ENCODE measurements at places on chromosomes 2 and 18. TPM values are rescaled to one million over a fixed set of nuclear protein-coding genes. Genes with fewer than 3 reads are reported as not detected.

Gene TDRD15
- total RNA-seq: 0.13 TPM

DNA sequence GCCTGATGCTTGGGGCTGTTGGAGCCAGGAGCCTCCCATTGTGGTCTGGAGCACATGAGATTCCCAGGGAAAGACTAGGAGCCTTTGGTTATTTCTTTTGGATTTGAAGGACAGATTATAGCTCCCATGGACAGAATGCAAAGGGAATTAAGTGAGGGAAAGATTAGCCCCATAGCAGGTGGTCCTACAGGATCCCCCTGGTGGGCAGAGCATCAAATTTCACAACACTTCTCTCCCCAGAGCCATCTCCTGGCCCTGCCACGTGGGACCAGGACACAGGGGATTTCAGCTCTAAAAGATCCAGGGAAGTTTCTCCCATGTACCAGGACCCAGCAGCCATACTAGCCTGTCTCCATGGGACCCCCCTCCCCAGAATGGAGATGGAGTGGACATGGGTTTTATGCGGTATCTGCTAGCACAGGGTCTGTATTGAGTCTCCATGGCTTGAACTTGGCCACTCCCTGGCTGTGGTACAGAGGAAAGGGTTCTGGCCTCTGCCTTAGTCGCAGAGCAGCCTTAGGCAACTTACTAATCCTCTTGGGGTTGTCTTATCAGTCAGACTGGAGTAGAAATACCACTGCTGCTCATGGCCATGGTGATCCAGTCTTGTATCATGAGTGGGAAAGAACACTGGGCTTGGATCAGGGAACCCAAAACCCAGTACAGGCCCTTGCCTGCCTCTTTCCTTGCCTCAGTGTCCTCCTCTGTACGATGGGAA, 6.8 kb upstream of the PLB1 start:
- no peak for ATAC-seq

GRCh38 chr2:8535469-8535795, 146.4 kb upstream of the ID2 start:
- no peak for ATAC-seq

GRCh38 chr18:35376393-35376741, 770 bp downstream of the ZNF396 start:
- ATAC-seq: peak; percentile 46

DNA sequence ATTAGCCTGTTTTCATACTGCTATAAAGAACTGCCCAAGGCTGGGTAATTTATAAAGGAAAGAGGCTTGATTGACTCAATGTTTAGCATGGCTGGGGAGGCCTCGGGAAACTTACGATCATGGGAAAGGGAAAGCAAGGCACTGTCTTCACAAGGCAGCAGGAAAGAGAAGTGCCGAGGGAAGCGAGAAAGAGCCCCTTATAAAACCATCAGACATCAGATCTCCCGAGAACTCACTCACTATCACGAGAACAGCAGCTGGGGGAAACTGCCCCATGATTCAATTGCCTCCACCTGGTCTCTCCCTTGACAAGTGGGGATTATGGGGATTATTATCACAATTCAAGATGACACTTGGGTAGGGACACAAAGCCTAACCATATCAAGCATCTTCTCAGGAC, 23.3 kb downstream of the RHOB start:
- no peak for ATAC-seq

GRCh38 chr18:644395-645004, 13.0 kb upstream of the TYMS start:
- ATAC-seq: peak; percentile 64

Gene SERPINB12
- total RNA-seq: not detected

Gene EFEMP1
- not detected for total RNA-seq

- no peak for ATAC-seq
Observed at GRCh38 chr18:35268821-35269220, 21.2 kb downstream of the ZSCAN30 start.

GRCh38 chr2:25293958-25294562, 47.7 kb downstream of the DNMT3A start:
- no peak for ATAC-seq

GRCh38 chr2:20479835-20480234, 33.0 kb downstream of the RHOB start:
- ATAC-seq: no peak

- no peak for ATAC-seq
Observed at GRCh38 chr2:3326182-3326537, 51.5 kb downstream of the EIPR1 start.

GRCh38 chr2:233202531-233202944, 48.9 kb upstream of the ATG16L1 start:
- ATAC-seq: no peak

DNA sequence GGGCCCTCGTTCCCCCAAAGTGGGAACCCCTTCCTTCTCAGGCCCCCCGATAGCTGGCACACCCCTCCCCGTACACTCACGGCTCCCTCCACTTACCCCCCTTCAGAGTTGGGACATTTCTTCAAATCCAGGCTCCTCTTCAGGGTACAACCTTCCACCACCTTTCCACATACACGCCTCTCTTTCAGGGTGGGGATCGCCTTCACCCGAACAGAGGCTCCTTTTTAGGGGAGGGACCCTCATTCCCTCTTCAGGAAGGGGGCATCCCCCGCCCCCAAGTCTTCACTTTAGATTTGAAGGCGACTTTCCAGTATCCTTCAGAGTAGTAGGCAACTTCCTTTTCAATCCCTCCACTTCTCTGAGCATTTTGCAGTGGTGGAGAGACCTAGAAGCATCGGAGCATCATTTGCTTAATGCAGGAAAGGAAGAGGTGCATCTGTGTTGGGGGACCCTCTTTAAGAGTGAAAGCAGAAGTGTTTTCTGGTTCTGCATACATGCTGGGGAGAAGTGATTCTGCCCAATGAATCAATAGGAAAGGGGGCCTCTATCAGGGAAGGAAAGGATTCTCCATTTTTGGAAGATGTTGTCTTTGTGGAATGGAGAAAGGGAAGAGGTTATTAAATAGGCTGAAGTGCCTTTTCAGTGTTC, 845 bp downstream of the EML4 start:
- peak; percentile 24 for ATAC-seq

DNA sequence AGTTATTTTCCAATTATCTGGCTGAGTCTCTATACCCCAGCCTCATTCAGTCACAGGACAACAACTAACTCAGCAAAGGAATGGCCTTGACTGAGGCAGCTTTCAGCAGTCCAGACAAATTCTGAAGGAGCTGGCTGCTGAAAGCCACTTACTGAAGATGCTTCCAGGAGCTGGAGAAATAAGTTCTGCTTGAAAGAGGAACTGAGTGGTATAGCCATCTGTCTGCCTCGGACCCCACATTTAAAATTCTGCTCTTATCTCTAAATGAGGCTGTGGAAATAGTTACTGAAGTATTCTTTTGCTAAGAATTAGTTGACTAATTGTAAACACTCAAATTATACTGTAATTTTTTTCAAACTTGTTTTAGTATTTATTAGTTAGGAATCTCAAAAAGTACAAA, 9.1 kb upstream of the GPD2 start:
- no peak for ATAC-seq

Gene ACVR1
- 27.5 TPM for total RNA-seq

DNA sequence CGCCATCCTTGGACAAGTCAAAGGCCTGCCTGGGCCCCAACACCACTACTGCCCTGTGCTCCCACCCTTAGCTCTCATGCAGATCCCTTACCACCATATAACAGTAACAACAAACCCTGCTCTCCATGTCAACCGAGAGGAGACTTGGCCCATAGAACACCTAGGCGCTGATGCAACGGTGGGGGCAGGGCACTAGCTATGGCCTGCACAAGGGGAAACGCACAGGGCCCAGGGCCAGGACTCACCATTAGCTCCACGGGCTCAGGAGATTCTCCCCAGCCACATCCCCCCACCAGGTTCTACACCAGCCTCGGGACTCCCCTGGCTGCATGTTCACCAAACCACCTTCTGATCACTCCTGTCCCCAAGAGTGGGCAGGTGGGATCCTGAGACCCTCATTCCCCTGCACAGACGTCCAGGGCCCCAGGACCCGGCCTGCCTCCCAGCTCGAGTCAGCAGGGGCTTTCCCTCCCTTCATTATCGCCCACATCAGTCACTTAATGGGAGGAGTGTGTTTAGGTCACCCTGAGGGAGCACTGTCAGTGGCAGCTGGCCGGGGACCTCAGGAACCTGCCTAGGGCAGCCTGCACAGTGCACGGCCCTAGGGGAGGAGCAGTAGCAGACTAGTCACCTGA, 29.3 kb downstream of the ANKMY1 start:
- ATAC-seq: no peak

GRCh38 chr2:189683348-189683747, 8.9 kb downstream of the ANKAR start:
- peak; percentile 82 for ATAC-seq

DNA sequence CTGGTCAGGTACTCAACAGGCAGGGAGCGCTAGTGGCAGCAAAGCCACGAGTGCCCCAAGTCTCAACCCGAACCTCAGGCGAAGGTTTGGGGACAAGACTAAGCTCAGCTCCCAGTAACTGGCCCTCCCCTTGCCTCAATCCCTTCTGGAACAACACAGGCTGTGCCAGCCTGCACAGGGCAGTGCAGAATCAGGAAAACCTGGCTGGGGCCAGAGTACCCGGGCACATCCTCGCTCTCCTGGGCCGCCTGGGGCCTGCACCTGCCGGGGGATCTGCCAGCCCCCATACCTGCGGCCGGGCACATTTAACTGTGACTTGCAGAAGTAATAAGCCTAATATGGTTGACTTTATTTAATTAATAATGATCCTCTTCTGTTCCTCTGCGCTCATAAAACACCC, 60.6 kb downstream of the GBX2 start:
- no peak for ATAC-seq

DNA sequence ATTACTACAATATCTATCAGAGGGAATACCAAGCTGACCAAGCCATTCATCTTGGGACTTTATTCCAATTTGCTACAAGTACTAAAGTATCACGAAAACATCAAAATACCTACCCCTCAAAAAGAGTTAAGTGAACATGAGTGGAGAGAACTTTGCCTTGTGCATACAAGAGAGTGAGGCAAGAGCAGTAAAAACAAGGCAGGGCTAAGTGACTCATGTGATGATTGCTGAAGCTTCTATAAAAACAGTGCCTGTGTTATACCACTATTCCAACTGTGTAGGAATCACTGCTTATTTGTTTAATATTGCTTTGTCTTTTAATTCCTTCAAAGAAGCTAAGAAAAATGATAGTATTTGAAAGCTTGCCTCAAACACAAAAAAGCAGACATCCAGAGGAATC, 61.2 kb downstream of the FARSB start:
- no peak for ATAC-seq

DNA sequence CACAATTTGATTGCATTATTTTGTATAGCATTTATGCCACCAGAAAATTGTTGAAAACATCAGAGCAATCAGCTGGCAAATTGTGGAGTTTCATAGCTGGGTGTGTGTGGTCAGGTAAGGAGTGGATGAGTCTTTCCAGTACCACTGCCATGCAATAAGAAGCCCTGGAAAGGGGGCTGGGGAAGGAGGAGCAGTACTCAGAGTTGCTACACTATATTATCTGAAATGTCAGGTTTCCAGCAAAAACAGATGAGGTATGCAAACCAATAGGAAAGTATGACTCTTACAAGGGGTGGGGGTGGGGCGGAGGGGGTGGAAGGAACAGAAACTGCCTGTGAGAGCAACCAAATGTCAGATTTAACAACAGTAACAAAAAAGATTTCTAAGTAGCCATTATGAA, 112.2 kb downstream of the SOS1 start:
- ATAC-seq: peak; percentile 89

GRCh38 chr2:68059784-68060525, 2.8 kb downstream of the C1D start:
- no peak for ATAC-seq

- ATAC-seq: no peak
Observed at GRCh38 chr2:241015439-241015838, 17.0 kb downstream of the SNED1 start.

Gene SLC4A3
- not detected for total RNA-seq

Gene LGALSL
- total RNA-seq: 2.2 TPM

GRCh38 chr2:233074106-233074505, 14.0 kb downstream of the INPP5D start:
- ATAC-seq: no peak

DNA sequence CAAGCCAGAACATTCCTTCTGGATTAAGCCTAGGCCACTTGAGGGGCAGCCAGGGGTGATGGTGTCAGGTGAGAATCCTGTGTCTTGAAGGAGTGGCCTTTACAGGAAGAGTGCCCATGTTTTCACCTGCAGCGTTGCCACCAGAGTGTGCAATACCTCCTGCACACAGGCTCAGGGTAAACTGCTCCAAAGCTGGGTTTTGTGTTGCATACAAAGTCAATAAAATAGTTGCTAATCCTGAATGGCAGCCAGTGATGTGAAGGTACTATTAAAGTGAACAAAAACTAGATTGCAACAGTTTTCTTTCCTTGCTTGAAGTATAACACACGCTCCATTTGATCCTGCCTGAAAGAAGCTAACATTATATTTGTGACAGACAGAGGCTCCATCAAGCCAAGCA, 64.4 kb upstream of the NRP2 start:
- no peak for ATAC-seq

GRCh38 chr2:61432990-61433389, 37.9 kb downstream of the USP34 start:
- no peak for ATAC-seq

Gene TMEM131
- total RNA-seq: 32.0 TPM

- ATAC-seq: no peak
Observed at GRCh38 chr2:236657801-236658200, 88.2 kb downstream of the ACKR3 start.

DNA sequence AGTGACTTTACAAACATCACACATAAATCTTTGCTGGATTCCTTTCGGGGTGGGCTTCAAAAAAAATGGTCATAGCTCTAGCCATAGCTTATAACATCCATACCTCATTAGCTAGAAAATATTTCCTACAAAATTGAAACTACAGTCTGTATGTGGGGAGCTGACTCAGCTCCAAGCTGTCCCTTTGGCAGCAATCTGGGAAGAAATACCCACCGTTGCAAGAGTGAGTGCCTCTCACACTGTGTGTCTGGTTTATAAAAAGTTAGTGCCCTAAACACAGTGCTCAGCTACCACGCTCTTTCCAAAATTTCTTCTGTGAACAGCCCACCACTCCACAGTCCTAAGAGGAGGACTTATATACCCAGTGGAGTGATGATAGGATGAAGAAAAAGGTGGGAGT, 170.1 kb downstream of the RBM43 start:
- no peak for ATAC-seq

- no peak for ATAC-seq
Observed at GRCh38 chr2:236114959-236115358, 53.2 kb downstream of the GBX2 start.

- peak; percentile 69 for ATAC-seq
Observed at GRCh38 chr2:60515721-60516226, 37.7 kb downstream of the BCL11A start.

Gene MOGAT1
- not detected for total RNA-seq

Gene CELF4
- total RNA-seq: not detected

- no peak for ATAC-seq
Observed at GRCh38 chr18:12092398-12093229, 1.0 kb upstream of the ANKRD62 start.

- no peak for ATAC-seq
Observed at GRCh38 chr2:126187668-126188067, 468.3 kb upstream of the GYPC start.

DNA sequence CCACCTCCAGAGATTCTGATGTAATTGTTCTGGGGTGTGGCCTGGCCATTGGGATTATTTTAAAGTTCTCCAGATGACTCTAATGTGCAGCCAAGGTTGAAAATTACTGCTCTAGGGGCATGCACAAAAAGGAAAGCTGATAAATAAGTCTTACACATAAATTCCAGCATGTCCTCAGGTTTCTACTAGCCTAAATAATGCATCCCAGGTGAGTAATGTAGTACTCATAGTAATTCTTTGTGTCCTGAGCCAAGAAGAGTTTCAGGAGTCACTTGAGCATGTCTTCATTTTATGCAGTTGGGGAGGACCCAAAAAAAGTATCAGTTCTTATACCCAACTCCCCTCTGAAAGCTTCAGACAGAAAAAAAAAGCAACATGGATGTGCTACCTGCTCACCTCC, 130.1 kb upstream of the SP5 start:
- ATAC-seq: no peak

Gene PROKR1
- not detected for total RNA-seq

All from activated T-helper 17 cell treated with anti-CD3 and anti-CD28 coated beads, Interleukin-2, amount 50 U/mL, for 72 hours (primary cell).